NCI-H187 treated with DMSO at 0.1 percent for 48 hours (cell line): ENCODE measurements at places on chromosomes 1 and 21.
A peak's percentile ranks its signal among the peaks of the same experiment; 100 is the strongest.

DNA sequence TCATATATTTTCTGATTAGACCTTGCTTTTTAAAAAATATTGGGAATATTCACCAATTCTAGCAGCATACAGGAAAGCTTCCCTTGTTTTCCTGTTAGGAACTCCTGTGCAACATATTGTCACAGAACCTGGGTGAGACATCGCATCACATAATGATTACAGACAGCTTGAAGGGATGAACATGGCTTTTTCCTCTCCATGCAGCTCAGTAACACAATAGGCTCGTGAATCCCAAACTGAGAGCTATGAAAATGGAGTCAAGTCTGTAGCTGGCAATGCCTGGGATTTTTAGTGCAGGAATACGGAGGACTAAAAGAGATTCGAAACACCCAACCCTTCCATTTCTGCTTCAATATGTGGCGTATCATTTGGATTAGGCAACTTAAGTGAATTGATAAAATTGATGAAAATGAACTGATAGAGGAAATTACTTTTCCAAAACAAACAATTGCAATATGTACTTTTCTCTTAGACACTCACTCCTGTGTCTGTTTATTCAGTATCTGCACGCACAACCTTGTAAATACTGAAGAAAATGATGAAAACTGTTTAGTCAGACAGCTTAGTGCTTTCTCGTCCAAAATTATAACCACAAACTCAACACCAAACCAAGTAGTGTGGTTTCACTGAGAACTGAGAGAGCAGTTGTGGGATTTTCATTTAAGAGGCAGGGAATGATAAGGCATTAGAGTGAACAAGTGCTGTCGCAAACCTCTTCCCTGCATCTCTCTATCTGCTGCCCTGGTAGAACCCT lies 250.4 kb downstream of the PTBP2 start:
- DNase-seq: no peak

GRCh38 chr1:167165948-167166689 lies 54.6 kb upstream of the POU2F1 start:
- no peak for DNase-seq

- DNase-seq: no peak
Measured at GRCh38 chr1:245160288-245160687, 5.5 kb downstream of the KIF26B start.

- DNase-seq: no peak
Measured at GRCh38 chr1:23444104-23444533, 19.6 kb upstream of the TCEA3 start.

GRCh38 chr1:4481451-4481850 lies 173.0 kb upstream of the AJAP1 start:
- no peak for DNase-seq

DNA sequence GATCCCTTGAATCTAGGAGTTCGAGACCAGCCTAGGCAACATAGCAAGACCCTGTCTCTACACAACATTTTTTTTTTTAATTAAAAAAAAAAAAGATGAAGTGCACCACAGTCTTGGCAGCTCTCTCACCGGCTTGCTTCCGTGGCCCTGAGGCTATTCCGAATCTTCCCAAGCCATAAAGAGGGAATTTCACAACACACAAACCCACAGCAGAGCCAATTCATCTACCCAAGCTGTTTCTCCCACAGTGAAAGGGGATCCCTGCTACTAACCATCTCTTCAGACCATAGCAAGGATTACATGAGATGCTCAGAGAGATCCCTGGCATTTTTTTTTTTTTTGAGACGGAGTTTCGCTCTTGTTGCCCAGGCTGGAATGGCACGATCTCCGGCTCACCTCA lies 8.3 kb upstream of the CHD5 start:
- DNase-seq: no peak

- DNase-seq: no peak
Measured at GRCh38 chr21:45308194-45309068, 20.7 kb upstream of the POFUT2 start.

DNA sequence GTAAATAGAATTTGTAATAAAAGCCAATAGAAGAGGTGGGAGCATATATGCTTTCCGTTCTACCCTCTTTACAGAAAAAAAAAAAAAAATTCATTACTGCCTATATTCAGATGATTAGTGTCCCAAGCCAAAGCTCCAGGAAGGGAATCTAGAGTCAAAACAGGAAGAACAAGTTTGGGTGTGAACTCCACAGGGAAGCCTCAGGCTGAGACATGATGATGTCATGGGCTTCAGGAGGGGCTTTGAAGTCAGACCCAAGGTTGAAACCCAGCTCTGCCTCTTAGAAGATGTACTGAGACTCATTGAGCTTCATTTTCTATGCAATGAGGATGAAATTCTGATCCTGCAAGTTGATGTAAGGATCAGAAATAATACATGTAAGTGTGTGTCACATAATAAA lies 250.0 kb upstream of the ADGRL2 start:
- DNase-seq: no peak

DNA sequence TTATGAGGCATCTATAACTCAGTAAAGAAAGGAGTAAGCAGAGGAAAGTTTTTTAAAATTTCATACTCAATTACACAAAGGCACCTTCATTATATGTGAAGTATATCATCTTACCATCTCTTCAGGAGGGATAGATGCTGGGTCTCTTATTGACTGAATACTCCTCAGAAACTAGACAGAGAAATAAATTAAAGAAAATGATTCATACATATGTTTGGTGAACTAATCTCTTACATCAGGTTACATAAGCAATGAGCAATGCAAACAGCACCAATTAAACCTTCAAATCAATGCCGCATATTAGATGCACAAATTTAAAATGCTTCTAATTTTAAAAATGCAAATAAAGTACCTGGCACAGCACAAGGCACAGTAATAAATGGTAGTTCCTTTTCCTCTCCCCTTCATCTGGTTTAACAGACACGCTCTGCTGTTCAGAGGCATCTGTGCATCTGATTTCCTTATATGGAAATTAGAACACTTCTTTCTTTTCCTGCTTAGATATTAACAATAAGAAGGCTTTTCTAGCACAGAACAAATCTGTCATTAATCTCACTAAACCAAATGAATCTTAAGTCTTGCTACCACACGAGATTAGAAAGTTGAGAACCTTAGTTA lies 20.0 kb downstream of the SCYL3 start:
- DNase-seq: no peak

GRCh38 chr21:27315373-27315772 lies 348.5 kb upstream of the ADAMTS5 start:
- DNase-seq: no peak

DNA sequence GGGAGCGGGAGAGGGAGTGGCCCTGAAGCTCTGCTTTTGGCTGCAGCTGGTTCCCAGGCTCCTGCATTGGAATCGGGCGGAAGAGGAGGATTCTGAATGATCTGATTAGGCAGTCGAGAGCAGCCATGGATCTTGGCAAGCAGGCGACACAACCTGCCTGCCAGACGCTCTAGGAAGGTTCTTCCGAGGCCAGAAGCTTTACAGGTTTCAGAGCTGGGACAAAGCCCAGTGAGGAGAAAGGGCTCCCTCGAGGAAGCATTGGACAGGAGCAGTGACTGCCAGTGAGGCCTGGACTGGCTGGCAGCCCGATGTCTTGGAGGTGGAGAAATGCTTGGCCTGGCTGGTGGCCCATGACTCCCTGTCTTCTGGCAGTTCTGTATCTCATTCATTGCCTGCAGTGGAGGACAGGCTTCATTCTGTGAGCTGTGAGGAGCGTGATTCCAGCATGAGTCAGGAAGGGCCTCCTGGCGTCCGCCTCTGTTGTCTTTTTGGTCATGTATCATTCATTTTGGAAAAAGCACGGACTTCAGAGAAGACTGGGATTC lies 132.7 kb upstream of the IPO9 start:
- DNase-seq: no peak

GRCh38 chr1:30698401-30698981 lies 24.9 kb downstream of the MATN1 start:
- DNase-seq: no peak

DNA sequence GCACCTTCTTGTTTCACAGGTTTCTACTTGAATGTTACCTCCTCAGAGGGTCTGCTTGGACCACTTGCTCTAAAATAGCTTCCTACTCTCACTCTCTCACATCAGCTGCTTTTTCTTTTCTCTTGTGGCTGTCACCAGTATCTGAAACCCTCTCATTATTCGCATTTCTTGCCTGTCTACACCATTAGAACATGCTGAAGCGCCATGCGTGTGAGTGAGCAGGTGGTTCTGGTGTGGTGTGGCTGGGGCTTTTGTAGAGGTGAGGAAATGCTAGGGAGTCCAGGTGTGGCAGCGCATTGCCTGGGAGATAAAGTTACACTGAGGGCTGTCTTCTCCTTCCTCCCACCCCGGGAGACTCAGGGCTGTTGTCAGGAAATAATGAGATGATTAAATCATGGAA lies 4.1 kb downstream of the ZNF362 start:
- DNase-seq: peak; percentile 56

DNA sequence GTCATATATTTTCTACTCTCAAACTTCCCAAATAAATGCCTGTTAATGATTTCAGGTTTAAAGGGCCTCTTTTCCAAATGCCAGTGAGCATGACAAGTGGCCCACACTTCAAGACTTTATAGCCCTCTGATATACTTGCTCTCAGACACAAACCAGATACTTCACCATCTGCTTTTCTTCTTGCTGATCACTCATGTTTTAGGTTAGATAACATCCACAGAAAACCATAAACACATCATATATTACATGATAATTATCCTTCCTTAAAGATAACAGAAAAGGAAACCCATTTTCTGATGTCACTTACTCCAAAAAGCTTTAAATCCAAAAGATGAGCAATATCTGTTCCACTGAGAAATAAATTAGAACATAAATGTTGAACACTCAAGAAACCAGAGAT lies 723.5 kb downstream of the LTN1 start:
- no peak for DNase-seq

- DNase-seq: no peak
Measured at GRCh38 chr1:172325531-172325930, 95.0 kb upstream of the C1orf105 start.

- no peak for DNase-seq
Measured at GRCh38 chr21:37087188-37087587, 14.1 kb downstream of the TTC3 start.

DNA sequence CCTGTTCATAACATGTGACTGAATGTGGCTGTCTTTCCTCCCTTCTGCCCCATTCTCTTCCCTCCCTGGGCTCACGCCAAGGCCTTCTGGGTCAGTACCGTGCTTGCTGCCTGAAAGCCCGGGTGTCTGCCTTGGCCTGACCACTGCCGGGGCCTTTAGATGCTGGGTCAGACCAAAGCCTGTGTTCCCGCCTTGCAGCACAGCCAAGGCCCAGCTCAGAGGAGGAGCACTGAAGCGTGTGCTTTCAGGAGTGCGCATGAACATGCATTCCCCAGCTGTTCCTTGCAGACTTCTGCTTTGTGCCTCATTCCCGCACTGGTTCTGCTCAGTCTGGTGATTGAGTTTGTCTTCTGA lies 27.0 kb upstream of the SARS1 start:
- no peak for DNase-seq

- DNase-seq: no peak
Measured at GRCh38 chr1:93694819-93695218, 13.2 kb upstream of the BCAR3 start.

GRCh38 chr1:14592004-14592631 lies 6.4 kb upstream of the KAZN start:
- no peak for DNase-seq

DNA sequence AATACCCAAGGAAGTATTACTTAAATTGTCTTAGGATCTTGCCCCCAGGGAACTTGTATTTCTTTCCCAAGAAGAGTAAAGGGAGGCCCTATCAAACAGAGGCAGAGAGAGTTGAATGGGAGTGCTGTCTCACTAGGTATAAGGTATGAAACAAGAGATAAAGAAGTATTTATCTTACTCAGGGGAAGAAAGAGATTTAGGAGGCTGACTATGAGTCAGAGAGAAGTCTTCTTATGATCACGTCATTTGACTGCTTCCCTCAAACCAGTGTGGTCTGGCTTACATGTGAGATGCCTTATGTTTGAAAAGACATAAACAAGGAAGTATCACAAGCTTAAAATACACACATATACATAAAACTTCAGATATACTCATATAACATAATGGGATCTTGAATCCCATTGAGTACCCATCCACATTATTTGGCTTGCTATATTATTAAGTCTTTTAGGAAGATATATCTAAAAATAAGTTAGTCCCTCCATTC lies 29.6 kb downstream of the DUSP10 start:
- DNase-seq: no peak

DNA sequence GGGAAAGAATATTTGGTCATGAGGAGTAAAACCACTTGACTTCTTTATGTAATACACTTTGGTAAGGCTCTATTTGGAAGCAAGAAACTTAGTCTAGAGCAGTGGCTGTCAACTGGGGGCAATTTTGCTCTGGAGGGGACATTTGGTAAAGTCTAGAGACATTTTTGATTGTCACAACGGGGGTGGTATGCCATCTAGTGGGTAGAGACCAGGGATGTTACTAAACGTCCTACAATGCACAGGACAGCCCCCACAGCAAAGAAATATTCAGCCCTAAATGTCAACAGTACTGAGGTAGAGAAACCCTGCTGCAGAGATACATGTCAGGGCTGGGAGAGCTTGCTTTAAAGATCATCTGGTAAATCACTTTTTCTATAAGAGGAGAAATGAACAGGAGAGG lies 13.5 kb downstream of the FUCA1 start:
- no peak for DNase-seq

- no peak for DNase-seq
Measured at GRCh38 chr21:17550671-17551308, 37.9 kb downstream of the CXADR start.

DNA sequence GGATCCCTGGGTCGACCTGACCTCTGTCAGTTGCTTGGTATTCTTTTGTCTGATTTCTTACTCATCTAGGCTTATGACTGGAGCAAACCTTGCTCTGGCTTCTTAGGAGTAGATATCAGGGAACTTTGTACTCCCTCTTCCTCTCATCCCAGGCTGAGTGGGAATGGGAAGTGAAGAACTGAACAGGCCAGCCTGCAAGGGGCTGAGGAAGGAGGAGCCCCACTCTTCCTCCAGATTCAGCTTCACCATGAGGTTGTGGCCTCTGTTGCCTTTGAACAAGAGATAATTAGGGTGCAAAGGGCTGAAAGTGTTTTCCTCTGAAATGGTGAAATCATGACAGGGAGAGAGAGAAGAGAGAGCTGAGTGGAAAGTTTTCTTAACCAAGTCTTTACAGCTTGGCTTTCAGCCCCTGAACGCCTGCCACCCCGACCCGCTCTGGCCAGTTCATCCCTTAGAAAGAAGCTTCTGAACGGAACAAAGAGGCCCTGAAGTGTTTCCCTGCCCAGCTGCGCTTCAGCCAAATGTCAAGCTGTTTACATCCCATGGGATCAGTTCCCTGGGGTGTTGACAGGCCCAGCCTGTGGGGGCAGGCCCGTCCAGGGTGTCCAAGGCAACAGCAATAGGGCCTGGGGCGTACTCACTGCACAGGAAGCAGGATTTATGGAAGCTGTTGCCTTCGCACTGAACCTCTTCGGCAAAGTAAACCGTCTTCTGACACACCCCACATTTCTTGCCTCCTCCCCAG lies 11.2 kb downstream of the CSRP1 start:
- no peak for DNase-seq
